ENCODE measurements at places on chromosomes 7 and 10.

DNA sequence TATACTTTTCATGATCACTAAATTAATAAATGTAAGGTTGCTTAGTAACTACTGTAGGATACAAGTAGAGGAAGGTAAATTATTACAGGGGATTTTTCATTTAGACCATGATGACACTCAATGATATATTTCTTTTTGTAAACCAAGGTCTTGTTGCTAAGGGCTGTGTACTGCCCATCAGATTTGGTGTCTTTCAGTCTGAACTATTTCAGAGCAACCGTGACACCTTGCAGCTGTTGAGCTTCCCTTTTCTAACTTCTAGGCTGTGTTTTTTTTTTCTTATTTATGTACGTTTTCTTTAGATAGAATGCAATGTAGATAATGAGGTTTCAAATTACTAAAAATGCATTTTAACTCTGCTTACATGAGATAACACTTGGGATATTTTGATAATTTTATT is 292.0 kb upstream of the MBL2 start:
- DNase-seq: no peak

- no peak for DNase-seq
Measured at GRCh38 chr10:23742368-23742767, 303.5 kb downstream of the OTUD1 start.

DNA sequence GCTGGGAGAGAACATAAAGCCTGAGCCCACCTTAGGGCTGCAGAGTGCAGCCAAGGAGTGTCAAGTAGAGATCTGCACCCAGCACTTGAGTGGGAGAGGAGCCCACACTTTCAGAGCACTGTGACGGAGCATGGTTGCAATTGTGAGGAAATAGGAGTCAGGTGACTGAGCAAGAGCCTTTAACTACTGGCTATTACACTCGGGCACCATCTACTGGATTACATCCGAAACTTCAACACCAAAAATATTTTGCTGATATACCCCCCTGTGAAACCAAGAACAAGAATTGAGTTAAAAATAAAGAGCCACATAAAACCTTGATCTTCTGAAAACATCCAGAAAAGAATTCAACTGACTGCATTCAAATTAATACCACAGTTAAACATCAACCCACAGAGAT is 657.9 kb downstream of the NXPH1 start:
- DNase-seq: no peak

DNA sequence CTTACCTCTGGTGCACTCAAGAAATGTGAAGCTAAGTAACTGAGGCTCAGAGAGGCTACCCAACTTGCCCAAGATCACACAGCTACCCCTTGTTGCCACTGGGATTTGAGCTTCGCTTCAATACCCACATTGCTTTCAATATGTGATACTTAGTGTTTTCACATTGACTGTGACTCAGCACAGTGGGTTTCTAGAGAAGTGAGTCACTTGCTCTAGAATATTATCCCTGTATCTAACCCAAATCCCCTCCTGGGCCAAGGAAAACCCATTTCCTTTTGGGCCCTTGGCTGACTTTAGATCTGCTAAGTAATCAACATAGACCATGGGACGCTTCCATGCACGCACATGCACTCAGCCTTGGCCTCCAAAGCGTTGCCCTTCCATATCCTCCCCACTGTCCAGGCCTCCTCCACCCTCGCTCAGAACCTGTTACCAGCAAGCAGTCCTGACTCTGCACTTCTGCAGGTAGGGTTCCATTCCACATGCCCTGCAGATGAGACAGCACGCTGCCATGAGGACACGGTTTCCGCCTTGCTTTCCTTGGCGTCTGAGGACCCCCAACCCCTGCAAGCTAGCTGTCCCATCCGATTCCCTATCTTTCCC is 87.7 kb upstream of the CHST15 start:
- no peak for DNase-seq

DNA sequence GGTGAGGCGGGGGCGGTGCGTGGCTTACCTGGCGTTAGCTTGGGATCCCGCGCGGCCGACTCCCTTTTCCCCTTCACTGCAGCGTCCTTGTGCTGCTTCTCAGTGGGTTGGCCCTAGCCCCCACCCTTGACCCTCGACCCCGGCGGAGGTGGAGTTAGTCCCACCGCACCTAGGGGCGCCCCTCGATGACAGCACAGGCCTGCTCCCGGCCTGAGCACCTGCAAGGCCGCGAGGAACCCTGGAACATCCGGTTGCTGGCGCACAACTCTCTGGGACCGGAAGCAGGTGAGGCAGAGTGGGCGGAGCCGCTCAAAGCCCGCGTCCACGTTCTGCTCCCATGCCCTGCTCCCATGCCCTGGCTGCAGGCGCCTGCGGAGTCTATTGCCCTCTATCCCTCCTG is 266.9 kb downstream of the USP6NL start:
- no peak for DNase-seq

GRCh38 chr10:10794791-10795191 is 222.9 kb upstream of the CELF2 start:
- DNase-seq: no peak

- no peak for DNase-seq
Measured at GRCh38 chr7:17212188-17212587, 86.3 kb upstream of the AHR start.

DNA sequence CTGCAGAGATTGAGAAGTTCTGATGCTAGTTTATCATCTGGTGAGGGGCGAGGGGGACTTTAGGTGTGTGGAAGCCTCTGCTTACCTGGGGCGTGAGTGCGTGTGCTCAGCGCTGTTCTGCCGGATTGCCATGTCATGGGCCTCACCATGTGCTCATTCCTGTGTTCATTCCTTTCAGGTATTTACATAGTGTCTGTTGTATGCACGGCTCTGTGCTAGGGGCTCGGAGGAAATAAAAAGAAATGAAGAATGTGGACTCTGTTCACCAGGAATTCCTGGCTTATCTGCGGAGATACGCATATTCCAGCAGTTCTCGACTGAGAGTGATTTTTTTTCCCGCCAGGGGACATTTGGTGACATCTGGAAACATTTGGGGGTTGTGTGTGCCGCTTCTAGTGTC is 152.0 kb downstream of the CAMK1D start:
- no peak for DNase-seq

DNA sequence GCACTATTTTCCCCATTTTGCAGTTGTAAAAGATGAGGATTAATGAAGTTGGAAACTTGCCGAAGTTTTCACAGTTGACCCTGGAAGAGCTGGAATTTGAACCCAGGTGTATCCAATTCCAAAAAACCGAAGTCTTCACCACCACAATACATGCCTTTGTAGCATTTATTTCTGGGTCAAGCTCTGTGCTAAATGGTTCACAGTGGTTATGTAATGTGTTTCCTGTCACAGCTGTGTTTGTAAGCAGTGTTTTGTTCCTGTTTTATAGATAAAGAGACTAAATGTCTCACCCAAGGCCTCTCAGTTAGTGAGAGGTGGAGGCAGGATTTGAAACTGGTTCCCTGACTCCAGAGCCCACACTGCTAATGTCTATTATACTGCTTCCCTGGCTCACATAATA is 17.6 kb downstream of the SFTPA2 start:
- no peak for DNase-seq

GRCh38 chr10:5284311-5285057 is 80.3 kb upstream of the UCN3 start:
- no peak for DNase-seq

GRCh38 chr10:98492763-98493162 is 46.0 kb upstream of the HPS1 start:
- DNase-seq: no peak

GRCh38 chr10:131885391-131886165 is 15.2 kb upstream of the PPP2R2D start:
- DNase-seq: no peak

DNA sequence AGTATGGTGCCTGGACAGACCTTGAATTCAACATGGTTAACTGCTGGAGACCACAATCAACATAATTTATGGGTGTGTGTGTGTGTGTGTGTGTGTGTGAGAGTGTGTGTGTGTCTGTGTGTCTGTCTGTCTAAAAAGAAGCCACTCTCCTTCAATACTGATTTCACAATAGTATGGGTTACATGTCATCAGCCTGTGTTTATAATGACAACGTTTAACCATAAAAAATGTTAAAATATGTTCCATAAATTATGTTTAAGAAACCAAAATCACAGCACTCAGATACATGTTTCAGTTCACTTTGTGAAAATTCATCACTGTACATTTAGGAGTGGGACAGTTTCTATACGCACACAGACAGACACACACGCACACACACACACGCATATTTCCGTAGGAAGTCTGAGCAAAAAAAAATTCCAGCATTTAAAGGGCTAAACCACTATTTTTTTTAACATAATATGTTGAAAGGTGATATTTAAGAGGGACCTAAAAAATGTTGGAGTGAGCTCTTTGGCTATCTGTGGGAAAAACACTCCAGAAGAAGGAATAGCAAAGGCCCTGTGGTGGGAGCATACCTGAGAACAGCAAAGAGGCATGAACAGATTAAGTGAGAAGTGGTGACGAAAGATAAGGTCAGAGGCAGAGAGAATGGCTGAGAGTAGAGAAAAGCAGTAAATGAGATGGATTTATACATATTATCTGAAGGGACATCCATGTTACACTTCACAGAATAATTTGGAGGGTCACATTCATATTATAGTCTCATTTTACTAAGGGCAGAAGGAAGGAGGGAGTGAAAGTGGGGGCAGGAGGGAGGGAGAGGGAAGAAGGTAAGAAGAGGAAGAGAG is 10.9 kb downstream of the PDZD8 start:
- DNase-seq: no peak

- no peak for DNase-seq
Measured at GRCh38 chr7:139741239-139741638, 36.6 kb downstream of the HIPK2 start.

GRCh38 chr10:59175538-59176240 is 754 bp upstream of the PHYHIPL start:
- DNase-seq: no peak

DNA sequence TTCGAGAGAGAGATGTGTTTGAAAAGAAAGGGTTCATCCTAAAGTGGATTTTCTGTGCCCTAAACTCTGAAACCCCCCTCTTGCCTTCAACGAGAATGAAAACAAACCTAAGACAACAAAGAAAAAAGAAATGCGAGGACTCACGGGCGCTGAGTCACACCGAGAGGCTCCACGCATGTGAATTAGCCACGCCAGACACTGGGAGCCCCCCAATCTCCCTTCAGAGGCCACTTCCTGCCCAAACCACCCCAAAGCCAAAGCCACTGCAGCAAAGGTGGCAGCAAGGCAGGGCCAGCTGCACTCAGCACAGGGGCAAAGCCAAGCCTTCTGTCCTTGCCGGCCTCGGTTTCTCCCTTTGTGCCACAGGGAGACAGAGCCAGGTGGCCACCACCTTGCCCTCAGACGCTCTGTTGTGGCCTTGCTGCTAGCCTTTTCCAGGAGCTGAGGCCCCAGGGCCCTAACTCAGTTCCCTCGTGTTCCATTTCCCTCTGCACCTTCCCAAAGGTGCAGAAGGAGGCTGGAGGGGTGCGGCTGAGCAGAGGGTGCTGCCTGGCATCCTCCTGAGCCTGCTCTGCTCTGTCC is 93.3 kb downstream of the FAM53B start:
- no peak for DNase-seq

GRCh38 chr10:8513155-8514147 is 459.0 kb downstream of the GATA3 start:
- DNase-seq: no peak

DNA sequence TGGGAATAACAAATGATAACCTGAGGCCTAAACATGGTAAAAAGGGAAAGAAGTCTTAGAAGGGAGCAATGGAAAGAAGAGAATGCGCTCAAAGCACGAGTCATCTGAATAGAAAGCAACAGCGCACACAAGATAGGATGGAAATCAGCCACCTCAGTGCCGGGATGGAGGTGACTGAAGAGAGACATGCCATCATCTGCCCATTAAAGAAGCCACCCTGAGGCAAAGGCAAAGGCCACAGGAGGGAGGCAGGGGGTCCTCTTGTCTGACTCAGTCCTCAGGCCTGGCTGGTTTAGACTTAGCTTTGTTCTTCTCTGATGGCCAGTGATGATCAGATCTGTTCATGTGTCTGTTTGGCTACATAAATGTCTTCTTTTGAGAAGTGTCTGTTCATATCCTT is 180.6 kb downstream of the CHCHD3 start:
- DNase-seq: no peak

- no peak for DNase-seq
Measured at GRCh38 chr10:93030409-93030808, 30.2 kb upstream of the CYP26C1 start.

- no peak for DNase-seq
Measured at GRCh38 chr10:93412801-93413200, 69.3 kb downstream of the MYOF start.

GRCh38 chr10:112614586-112614985 is 167.6 kb downstream of the VTI1A start:
- no peak for DNase-seq

GRCh38 chr7:79165225-79165624 is 288.2 kb downstream of the MAGI2 start:
- no peak for DNase-seq

DNA sequence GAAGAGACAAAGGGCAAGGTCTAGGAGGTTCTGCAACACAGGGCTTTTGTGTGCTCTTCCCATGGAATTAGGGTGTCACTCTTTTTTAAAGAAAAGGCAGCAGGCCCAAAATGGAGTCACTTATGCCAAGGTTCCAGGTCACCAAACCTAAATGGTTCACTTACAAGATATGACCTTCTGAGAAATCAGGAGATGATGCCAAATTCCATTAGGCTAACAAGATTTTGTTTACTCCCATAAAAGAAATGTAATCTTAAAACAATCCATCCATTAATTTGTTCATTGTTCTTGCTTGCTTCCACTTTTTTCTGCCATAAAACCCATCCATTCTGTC is 158.1 kb downstream of the SNX13 start:
- DNase-seq: no peak

GRCh38 chr10:120600871-120601649 is 144.0 kb downstream of the PLPP4 start:
- no peak for DNase-seq

- no peak for DNase-seq
Measured at GRCh38 chr7:17520941-17521340, 222.5 kb downstream of the AHR start.
